ENCODE measurements at places on chromosomes 7 and 10. TPM values are rescaled to one million over a fixed set of nuclear protein-coding genes. Genes with fewer than 3 reads are reported as not detected.

The ZNF853 gene
- 6.6 TPM for total RNA-seq

The PCDH15 gene
- total RNA-seq = 0.64 TPM

The FEZF1 gene
- total RNA-seq = not detected

The CAMK2B gene
- 93.2 TPM for total RNA-seq

The SHTN1 gene
- total RNA-seq = 1.3 TPM

The PPP1R3A gene
- 117 TPM for total RNA-seq

The CYP3A7 gene
- not detected for total RNA-seq

The HEPACAM2 gene
- total RNA-seq = not detected

The C7orf57 gene
- 0.27 TPM for total RNA-seq

The GIMAP2 gene
- total RNA-seq = 23.5 TPM

The TEX36 gene
- total RNA-seq = not detected

The IPMK gene
- 1.7 TPM for total RNA-seq

The ADRA2A gene
- 0.21 TPM for total RNA-seq

The TMEM106B gene
- total RNA-seq = 45.5 TPM

The CACNA2D1 gene
- 85.1 TPM for total RNA-seq

The ZKSCAN5 gene
- total RNA-seq = 5.6 TPM

The ZNF107 gene
- total RNA-seq = 3.2 TPM

The CALHM3 gene
- not detected for total RNA-seq

The RAB18 gene
- total RNA-seq = 115 TPM

The ASZ1 gene
- not detected for total RNA-seq

The ZNF727 gene
- total RNA-seq = 4.1 TPM

Data from heart left ventricle (tissue), 16 donors.